Caki2 (cell line): ENCODE measurements at places on chromosomes 16 and 17.

DNA sequence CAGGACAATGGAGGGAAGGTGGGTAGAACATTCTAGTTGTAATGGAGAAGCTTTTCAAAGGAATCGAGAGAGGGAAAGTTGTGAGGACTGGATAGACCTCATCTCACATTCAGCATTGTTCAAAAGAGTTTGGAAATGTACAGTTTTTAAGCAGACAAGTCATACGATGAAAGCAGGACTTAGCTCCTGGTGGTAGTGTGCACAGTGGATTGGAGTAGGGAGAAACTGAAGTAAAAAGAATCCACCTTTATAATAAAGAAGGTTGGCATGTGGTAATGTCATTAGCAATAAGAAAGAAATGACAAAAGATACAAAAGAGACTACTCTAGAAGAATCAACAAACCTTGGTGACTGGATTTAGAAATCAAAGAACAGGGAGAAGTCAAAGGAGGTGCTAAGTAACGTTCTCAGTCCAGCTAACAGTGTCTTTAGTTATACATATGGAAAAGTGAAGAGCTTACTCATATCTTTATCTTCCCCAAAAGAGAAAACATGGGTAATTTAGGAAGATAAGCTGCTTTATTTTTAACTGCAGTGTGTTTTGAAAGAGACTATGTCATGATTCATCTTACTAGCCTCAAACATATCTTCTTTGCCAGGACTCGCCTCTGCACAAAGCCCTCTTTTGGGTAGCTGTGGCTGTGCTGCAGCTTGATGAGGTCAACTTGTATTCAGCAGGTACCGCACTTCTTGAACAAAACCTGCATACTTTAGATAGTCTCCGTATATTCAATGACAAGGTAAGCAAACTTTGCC, 18.7 kb upstream of the EVI2A start:
- no peak for DNase-seq

DNA sequence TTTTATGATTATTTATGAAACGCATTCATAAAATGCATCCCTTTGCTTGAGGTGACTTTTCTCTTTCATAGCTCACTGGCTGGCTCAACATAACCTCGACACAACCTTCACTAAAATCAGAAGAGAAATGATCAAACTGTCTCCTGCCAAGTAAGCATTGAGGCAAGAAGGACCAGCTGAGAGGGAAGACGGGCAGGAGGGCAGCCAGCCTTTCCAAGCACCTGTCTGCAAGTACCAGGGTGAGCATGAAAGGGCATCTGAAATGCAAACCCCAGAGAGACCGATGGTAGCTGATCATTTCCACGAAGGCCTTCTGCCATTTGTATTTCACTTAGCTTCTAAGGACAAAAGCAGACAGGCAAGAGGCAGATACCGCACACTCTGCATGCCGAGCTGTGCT, 52.1 kb upstream of the RPH3AL start:
- DNase-seq, result no peak

GRCh38 chr16:85730186-85730465, 20.8 kb downstream of the C16orf74 start:
- no peak for DNase-seq

- DNase-seq, result no peak
Observed at GRCh38 chr16:29117631-29118030, 132.8 kb downstream of the LAT start.

- DNase-seq, result no peak
Observed at GRCh38 chr16:85607796-85608514, 5.2 kb upstream of the GSE1 start.

DNA sequence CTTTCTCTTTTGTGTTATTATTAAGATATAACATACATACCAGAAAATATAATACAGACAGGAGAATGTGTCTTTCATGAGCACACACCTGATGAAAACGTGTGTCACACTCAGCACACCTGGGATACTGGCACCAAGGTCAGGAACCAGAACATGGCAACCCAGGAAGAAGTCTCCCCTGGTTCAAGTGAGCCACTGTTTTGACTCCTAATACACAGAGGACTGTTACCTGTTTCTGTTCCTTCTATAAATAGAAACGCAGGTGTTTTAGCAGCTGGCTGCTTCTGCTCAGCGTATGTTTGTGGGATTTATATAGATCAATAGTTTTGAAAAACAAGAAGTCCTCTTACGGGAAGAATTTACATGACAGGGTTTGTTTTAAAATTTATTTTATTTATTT, 3.5 kb downstream of the SEC14L1 start:
- DNase-seq, result no peak

DNA sequence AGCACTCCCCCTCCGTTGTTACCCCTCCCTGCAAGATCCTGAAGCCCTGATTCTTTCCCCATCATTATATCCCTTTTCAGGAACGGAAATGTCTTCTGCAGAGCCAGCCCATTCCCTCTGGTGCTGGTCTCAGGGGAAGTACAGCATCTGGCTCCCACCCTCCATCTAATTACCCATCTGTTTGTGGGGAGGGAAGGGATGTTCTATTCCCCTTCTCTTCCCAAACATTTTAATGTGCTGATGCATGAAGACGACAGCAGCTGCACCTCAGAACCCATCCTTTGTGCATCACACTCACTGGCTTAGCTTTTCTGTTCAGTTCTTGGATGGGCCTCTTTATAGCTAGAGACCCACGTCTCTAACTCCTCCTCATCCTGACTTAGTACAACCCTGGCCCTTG, 367.2 kb downstream of the CDH13 start:
- no peak for DNase-seq

- no peak for DNase-seq
Observed at GRCh38 chr16:392450-393030, 4.5 kb upstream of the NME4 start.

- DNase-seq, result no peak
Observed at GRCh38 chr17:75849724-75850123, 5.4 kb downstream of the WBP2 start.

DNA sequence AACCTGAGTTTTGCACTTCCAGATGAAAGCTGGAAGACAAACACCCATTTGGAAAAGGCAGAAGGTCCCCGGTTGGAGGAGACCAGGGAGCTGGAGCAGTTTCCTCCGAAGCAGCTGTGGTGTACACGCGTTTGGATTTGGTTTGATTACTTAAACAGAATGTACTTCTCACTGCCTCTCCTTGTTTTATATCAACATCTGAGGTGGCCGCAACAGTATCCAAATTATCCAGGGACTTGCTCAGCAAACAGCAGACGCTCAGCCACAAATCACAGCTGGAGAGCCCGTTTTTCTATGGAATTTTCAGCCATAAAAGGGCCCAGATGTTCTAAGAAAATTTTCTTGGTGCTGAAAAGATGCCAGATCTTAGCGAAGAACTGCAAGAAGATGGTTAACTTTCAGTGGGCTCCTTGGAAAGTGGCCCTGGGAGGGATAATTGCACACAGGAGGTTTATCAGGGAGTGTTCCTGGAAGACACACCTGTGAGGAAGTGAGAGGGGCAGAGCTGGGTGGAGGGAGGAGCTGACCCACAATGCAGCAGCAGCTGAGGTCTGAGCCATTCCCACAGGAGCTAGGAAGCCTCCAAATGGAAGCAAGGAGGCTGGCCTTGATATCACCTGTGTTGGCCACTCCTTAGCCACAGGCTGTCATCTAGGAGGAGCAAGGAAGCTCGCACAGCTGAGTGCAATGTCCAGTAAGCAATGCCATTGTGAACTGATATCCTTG, 28.9 kb upstream of the CDH5 start:
- no peak for DNase-seq

DNA sequence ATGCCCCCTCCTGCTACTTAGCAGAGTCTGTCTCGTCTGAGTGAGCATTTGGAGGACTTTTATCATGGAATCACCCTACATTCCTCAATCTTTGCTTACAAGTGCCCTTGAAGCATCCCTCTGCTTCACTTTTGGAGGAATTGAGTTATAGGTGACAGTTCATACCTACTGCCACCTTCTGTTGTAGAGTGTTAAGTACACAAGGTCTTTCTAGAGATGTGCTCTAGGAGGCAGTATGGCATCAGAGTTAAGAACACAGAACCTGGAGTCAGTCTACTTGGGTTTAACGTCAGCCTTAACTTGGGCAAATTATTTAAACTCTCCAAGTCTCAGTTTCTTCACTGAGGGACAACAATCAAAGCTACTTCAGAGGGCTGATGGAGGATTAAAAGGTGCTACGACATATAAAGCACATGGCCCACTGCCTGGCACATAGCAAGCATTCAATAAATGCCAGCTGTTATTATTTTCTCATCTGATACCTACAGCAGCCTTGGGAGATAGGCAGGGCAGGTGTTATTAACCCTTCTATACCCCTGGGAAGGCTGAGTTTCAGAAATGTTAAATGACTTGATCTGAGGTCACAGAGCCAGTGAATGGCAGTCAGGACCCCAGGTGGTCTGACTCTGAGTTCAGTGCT, 62.2 kb downstream of the UTP18 start:
- DNase-seq, result no peak

GRCh38 chr17:34511265-34511664, 68.1 kb upstream of the TMEM132E start:
- no peak for DNase-seq

DNA sequence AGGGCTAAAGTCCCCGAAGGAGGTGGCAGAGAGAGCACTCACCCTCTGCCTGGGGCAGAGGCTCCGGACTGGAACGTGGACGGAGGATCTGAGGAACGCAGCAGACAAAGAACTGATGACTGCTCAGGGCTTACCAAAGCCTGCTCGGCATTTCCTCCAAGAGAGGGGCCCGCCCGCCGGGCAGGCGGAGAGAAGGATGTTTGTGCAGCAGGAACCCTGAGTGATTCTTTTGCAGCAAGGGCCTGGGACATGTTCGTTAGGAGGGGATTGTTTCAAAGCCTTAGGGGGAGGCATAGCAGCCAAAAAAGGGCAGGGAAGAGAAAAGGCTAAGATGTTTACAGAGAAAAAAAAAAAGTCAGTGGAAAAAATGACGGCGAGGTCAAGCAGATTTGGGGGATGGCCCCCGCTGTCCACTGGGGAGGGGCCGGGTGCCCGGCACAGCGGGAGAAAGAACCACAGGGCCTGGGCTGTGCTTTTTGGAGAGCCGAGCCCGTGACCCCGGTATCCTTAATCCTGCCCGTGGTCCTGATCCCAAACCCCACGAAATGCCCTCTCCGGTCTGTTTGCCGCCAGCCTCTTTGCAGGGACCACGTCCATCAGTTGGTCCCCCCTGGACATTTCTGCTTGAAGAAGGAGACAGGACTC, 129.3 kb downstream of the NTN1 start:
- no peak for DNase-seq

DNA sequence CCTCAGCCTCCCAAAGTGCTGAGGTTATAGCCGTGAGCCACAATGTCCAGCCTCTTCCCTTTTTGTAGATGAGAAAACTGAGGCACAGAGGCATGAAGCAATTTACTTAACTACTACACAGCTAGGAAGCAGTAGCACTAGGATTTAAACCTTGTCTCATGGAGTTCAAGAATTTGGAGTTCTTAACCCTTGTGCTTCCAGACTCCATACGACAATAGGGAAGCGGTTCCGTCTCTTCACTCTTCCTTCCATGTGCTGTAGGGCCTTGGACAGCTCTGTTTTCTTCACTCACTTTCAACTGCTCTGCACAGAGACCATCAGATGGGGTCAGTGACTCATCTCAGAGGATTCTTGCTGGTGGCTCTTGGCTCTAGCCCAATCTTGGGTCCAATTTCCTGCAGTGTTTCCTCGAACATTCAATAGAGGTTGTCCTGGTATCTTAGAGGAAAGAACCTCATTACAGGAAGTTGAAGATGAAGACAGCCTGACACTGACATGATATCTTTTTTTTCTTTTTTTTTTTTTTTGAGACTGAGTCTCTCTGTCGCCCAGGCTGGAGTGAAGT, 19.3 kb downstream of the ITGAL start:
- peak; percentile 67 for DNase-seq

- no peak for DNase-seq
Observed at GRCh38 chr17:48413613-48414405, 16.2 kb downstream of the SKAP1 start.

- no peak for DNase-seq
Observed at GRCh38 chr16:68022278-68022727, 729 bp downstream of the DDX28 start.

GRCh38 chr17:37815536-37815935, 70.7 kb upstream of the HNF1B start:
- DNase-seq, result peak; percentile 69

GRCh38 chr16:56305956-56306565, 114.8 kb downstream of the GNAO1 start:
- no peak for DNase-seq

- DNase-seq, result no peak
Observed at GRCh38 chr17:13650096-13650675, 48.5 kb upstream of the HS3ST3A1 start.

GRCh38 chr17:7292729-7293128, 1.7 kb downstream of the YBX2 start:
- no peak for DNase-seq

- DNase-seq, result peak; percentile 16
Observed at GRCh38 chr16:56789360-56789759, 59.4 kb downstream of the NUP93 start.

GRCh38 chr17:40687106-40687505, 16.4 kb downstream of the KRT24 start:
- DNase-seq, result no peak

DNA sequence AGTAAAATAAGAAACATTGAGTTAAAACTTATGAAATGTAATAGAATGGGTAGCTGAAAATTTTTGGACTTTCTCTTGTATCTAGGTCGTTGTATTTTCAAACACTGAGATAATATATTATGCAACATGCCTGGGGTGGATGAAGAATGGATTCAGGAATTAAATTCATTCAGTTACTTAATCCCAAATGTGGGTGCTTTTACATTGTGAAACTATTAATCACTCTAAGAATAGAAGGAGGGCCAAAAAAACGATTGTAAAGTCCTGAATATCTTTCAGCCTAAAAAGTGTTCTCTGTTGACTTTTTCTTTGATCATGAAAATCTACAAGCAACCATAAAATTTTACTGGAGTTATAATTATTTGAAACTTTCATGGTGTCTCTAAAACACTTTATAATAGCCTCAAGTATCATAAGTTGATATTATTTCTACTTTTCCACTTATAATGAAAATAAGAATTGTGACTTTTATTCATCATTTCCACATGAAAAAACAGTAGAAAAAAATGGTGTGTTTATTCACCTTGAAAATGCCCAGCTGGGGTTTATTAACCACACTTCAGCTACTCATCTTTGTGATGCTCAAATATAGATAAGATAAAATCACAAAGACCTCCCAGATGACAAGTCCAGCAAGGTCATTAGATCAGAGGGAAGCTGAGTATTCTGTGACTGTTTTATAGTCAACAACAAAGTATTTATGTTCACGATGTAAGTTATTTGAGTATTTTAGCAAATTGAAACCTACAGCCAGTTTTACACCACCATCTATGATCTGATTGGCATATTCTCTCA, 619.9 kb upstream of the SOX9 start:
- no peak for DNase-seq

- DNase-seq, result no peak
Observed at GRCh38 chr17:82846061-82846691, 6.4 kb upstream of the ZNF750 start.

- DNase-seq, result peak; percentile 97
Observed at GRCh38 chr17:47239967-47240651, 13.5 kb upstream of the ITGB3 start.

DNA sequence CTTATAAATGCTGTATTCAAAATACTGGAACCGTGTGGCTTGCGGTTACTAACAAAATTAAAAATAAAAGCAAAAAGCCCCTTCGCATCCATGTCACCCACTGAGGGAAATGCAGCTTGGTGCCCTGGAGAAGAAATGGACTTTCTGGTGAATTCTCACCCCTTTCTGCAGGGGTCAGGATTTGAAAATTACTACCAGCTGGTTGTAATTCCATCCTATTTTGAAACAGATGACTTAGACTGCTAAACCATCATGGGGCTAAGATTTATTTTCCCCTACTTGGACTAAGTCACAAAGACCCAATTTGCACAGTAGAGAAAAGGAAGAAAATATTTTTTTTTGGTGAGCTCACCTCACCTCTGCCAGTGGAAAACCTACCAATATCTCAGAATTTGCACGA, 111.4 kb upstream of the MYOCD start:
- no peak for DNase-seq
